ENCODE measurements at places on chromosomes 1 and 21.

- no peak for DNase-seq
These were observed 221.6 kb downstream of the BRINP2 start for GRCh38 chr1:177392336-177392735.

GRCh38 chr1:152473887-152474537, 36.6 kb upstream of the LCE5A start:
- DNase-seq, result no peak

DNA sequence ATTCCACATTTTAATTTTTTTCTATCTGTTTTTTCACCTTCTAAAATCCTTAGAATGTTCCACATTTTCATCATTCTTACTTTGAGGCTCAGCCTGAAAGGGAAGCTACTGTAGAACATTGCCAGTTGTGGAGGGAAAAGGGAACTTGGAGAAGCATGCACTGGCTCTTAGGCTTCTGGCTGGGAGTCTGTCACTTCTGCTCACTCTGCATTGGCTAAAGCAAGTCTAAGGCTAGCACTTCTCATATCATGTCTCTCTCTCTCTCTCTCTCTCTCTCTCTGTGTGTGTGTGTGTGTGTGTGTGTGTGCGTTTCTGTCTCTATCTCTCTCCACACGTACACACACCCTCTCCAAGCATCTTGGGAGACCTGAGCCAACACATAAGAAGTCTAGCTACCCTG, 49.6 kb upstream of the ADAR start:
- DNase-seq, result no peak

GRCh38 chr1:119653839-119654170, 5.7 kb upstream of the ZNF697 start:
- DNase-seq, result no peak

DNA sequence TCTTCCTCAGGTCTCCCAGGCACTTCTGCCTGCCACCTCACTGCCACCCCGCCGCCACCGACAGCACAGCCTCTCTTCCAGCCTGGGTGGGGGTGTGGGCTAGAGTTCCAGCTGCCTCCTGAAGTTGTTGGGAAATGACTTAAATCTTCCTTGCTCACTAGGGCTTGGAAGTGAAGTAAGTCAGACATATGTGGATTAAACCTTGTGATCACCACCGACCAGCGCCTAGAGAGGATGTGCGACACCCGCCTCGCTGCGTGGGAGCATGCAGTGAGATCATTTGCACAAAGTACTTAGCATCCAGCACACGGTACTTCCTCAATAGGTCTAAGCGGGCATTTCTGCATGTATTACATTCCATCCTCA, 71.4 kb upstream of the FAM20B start:
- DNase-seq, result no peak
